ENCODE measurements at places on chromosomes 2 and 18. TPM values are rescaled to one million over a fixed set of nuclear protein-coding genes. Genes with fewer than 3 reads are reported as not detected.
A peak's percentile ranks its signal among the peaks of the same experiment; 100 is the strongest.

DNA sequence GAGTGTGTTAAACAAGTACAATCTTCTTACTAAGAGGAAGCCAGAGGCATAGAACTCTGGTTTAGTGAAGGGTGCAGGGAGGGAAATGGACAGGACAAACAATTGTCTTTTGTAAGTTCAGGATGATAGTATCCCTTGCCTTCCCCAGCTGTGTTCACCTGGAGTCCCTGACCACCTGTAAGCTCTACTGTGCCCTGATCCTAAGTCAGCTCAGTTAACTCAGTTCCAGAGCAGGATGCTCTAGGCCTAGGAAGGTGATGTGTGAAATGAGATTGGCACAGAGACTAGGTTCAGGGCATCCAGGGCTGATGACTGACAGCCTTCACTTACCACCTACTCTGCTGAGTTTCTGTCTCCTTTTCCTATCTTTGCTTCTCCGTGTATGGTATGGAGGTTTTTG is 333.0 kb downstream of the SUCLG1 start:
- H3K4me1 ChIP-seq = no peaks in the 10 kb centered on the region
- H3K27me3 ChIP-seq = no peaks in the 10 kb centered on the region
- H3K27ac ChIP-seq = no peak overlapping the region
- no peak for DNase-seq

- H3K27me3 ChIP-seq = no peaks in the 10 kb centered on the region
- no peak for DNase-seq
- H3K4me1 ChIP-seq = peaks cover 20% of the 10 kb centered on the region
- no peak overlapping the region for H3K27ac ChIP-seq
These were observed 64.2 kb downstream of the EMX1 start for GRCh38 chr2:72981536-72981935.

DNA sequence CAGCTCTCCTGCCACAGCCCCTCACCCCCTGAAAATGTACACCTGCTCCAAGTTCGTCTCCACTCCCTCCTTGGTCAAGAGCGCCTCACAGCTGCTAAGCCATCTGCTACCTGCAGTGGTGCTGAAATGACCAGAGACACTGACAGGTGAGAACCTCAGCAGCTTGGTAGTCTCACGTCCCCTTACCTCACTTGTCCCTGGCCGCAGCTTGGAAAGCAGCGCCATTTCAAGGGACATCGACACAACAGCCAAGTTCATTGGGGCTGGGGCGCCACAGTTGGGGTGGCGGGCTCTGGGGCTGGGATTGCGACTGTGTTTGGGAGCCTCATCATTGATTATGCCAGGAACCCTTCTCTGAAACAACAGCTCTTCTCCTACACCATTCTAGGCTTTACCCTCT is 47.5 kb downstream of the ANKRD44 start:
- peaks cover 50% of the 10 kb centered on the region for H3K4me1 ChIP-seq
- no peaks in the 10 kb centered on the region for H3K27me3 ChIP-seq
- DNase-seq = no peak
- H3K4me3 ChIP-seq = no peak overlapping the region

DNA sequence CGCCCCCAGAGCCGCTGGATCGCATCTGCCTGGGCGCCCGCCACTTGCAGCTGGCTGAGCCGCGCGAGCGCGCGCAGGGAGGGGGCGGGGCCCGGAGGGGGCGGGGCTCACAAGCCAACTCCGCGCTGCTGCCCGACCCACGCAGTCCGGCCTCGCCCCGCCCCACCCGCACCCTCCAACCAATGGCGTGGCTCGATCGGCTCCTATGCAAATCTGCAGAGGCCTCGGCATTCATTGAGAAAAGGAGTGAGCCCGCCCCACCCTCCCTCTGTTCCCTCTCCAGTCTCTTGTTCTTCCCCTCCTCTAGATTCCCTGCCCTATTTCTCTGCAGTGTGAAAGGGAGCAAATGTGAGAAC is at the start of gene ALK:
ALK (minus strand) TSS at position 27 of the 356 bp plus-strand sequence. CDS start 927 bp downstream, outside the sequence.
- H3K36me3 ChIP-seq = no peaks in the 10 kb centered on the region
- H3K27ac ChIP-seq = no peak within 1 kb of the TSS
- peaks cover 9% of the 10 kb centered on the region for H3K27me3 ChIP-seq
- DNase-seq = peak; percentile 87
- H3K4me1 ChIP-seq = peaks cover 22% of the 10 kb centered on the region

DNA sequence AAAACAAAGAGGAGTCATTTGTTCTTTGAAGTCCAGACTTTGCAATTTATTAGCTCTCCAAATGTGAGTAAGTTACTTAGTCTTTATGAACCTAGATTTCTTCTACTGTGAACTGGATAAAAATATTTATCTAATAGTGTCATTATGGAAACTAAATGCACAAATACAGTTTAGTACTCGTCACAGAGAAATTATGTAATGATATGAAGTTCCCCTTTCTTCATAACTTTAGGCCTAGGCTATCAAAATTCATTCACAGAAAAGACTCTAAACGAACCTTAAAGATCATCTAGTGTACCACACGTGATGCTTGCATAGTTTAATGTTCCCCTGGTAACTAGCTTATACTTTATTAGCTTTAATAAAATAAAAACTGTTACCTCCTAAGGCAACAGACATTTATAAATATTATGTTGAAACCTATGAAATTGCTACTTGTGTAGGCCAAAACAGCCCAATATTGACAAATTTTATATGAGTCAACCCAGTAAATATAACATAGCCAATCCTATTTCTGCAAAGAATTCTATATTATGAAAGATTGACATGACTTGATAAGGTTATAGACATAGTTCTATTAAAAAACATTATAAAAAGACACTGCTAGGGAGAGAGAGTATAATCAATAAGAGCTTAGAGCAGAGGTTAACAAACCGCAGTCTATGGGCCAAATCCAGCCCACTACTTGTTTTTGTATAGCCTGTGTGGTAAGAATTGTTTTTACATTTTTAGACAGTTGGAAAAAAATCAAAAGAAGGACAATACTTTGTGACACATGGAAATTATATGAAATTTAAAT is 44.9 kb upstream of the ITPRID2 start:
- H3K27me3 ChIP-seq = no peaks in the 10 kb centered on the region
- H3K4me3 ChIP-seq = no peak overlapping the region
- peak overlapping the region; percentile 17 for H3K27ac ChIP-seq
- no peak for DNase-seq

- H3K4me1 ChIP-seq = no peaks in the 10 kb centered on the region
- no peaks in the 10 kb centered on the region for H3K36me3 ChIP-seq
- DNase-seq = no peak
- H3K27ac ChIP-seq = no peak overlapping the region
These were observed 16.7 kb downstream of the LHCGR start for GRCh38 chr2:48738806-48739205.

DNA sequence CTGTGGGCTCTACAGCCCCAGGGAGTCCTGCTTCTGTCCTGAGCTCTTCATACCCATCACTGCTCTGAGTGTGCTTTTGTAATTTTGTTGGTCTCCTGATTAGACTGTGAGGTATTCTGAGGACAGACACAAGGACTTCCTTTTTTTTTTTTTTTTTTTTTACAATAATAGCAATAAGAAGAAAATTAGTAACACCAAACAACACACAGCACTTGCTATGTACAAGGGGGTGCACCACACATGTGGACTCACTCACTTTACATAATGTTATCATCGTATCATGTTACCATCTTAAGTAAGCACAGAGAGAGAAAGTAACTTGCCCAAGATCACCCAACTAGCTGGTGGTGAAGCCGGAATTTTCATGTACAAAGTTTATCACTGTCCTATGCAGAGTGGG is 34.6 kb downstream of the MBP start:
- H3K27me3 ChIP-seq = no peaks in the 10 kb centered on the region
- DNase-seq = no peak
- H3K36me3 ChIP-seq = no peaks in the 10 kb centered on the region
- peak overlapping the region; percentile 89 for H3K27ac ChIP-seq
- H3K4me3 ChIP-seq = no peak overlapping the region
- peaks cover 75% of the 10 kb centered on the region for H3K4me1 ChIP-seq

GRCh38 chr2:1601067-1601412 is 143.3 kb downstream of the PXDN start:
- no peak for DNase-seq
- peak overlapping the region; percentile 57 for H3K27ac ChIP-seq
- no peaks in the 10 kb centered on the region for H3K4me1 ChIP-seq
- no peaks in the 10 kb centered on the region for H3K36me3 ChIP-seq
- H3K27me3 ChIP-seq = no peaks in the 10 kb centered on the region

GRCh38 chr18:74356959-74357358 is 41.3 kb downstream of the C18orf63 start:
- H3K4me1 ChIP-seq = no peaks in the 10 kb centered on the region
- no peak for DNase-seq
- no peak overlapping the region for H3K4me3 ChIP-seq
- no peaks in the 10 kb centered on the region for H3K27me3 ChIP-seq

DNA sequence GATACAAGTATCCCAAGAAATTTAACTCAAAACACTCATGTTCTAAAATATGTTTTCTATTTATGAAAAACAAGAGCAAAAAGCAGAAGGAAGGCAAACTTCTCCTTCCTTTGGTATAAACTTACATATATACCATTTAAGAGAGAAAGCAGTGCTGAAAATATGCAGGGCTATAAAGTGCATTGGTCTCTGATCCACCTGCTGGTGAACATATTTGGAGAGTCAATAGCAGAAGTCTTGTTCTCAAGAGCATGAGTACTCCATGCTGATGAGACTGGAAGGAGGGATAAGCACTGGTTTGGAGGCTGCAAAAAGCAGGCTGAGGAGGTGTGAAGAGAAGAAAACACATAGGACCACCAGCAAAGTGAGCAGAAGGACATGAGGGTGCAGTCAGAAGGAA is 391.2 kb downstream of the STK39 start:
- no peak for DNase-seq
- H3K4me1 ChIP-seq = no peaks in the 10 kb centered on the region
- H3K4me3 ChIP-seq = no peak overlapping the region
- no peaks in the 10 kb centered on the region for H3K36me3 ChIP-seq
- no peaks in the 10 kb centered on the region for H3K27me3 ChIP-seq

DNA sequence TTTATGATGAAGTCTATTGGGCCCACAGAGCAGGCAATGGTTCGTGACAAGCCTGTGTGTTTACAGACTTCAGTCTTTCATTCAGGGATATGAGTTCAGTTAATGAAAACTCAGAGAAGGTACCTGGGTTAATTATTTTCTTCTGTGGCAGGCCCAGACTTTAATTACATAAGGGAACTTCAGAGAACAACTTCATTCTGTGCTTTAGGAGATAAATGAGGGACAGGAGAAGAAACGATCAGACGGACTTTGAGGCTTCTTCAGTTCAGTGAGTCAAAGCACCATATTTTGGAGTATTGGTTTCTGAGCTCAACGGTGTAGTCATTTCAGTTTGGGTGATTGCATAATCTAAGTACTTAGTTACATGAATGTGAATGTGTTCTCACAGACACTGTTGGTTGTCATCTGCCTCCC is 203.0 kb upstream of the KCNJ3 start:
- H3K27me3 ChIP-seq = no peaks in the 10 kb centered on the region
- no peak overlapping the region for H3K27ac ChIP-seq
- H3K4me1 ChIP-seq = no peaks in the 10 kb centered on the region
- H3K4me3 ChIP-seq = no peak overlapping the region

- H3K27me3 ChIP-seq = no peaks in the 10 kb centered on the region
- H3K27ac ChIP-seq = no peak overlapping the region
- no peak for DNase-seq
- H3K4me3 ChIP-seq = no peak overlapping the region
These were observed 75.9 kb downstream of the TMEM163 start for GRCh38 chr2:134642938-134643337.

- no peaks in the 10 kb centered on the region for H3K36me3 ChIP-seq
- no peak overlapping the region for H3K27ac ChIP-seq
- H3K4me1 ChIP-seq = no peaks in the 10 kb centered on the region
- DNase-seq = peak; percentile 16
- H3K27me3 ChIP-seq = no peaks in the 10 kb centered on the region
- no peak overlapping the region for H3K4me3 ChIP-seq
These were observed 435.5 kb upstream of the MMADHC start for GRCh38 chr2:150023044-150023443.

DNA sequence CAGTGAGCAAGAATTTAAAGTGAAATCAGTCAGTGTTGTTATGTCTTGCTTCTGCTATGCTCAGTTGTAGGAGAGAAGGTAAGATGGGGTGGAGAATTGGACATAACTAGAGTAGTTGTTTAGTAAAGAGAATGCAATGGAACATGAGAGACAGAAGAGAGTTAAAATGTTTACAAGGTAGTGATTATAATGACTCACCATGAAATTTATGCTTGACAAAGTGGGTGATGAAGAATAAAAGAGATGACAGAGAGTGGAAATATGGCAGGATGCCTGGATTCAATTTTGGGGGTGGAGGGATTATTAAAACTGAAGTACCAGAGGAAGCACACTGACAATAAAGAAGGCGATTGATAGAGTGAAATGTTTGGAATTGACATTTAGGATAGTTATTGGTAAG is 10.6 kb downstream of the SCG2 start:
- H3K27me3 ChIP-seq = no peaks in the 10 kb centered on the region
- no peak for DNase-seq
- no peak overlapping the region for H3K4me3 ChIP-seq
- H3K27ac ChIP-seq = no peak overlapping the region
- H3K4me1 ChIP-seq = no peaks in the 10 kb centered on the region

DNA sequence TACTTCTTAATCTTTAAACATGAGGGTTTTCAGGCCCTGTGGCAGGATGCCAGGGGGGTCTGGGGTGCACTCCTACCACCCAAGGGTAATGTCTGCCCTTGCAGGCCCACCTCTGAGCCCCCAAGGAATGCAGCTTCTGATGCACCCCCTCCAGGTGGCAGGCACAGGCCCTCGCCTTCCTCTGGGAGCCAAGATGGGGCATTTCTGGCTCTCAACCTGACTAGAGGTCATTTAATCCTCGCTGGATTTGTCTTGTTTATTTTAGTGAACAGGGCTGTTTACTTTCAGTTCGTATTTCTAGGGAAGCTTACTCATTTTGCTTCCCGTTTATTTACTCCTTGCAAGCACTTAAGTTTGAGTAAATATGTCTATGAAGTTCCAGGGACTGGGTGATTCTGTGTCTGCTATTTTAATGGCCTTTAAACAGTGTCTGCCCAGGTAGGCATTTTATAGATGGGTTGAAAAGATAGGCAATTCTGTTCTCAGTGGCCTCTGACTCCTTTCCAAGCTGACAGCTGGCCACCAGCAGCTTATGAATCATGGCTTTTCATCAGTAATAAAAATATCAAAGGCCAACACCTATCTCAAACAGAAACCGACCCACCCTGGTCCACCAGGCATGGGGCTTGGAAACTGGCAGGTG is 11.1 kb upstream of the DNPEP start:
- no peaks in the 10 kb centered on the region for H3K27me3 ChIP-seq
- no peak for DNase-seq
- H3K36me3 ChIP-seq = no peaks in the 10 kb centered on the region
- peak overlapping the region; percentile 54 for H3K27ac ChIP-seq
- no peak overlapping the region for H3K4me3 ChIP-seq

GRCh38 chr2:102790091-102790455 is 28.2 kb downstream of the TMEM182 start:
- no peak overlapping the region for H3K4me3 ChIP-seq
- H3K27ac ChIP-seq = no peak overlapping the region
- H3K36me3 ChIP-seq = peaks cover 1% of the 10 kb centered on the region

GRCh38 chr18:21958707-21959450 is 210.5 kb upstream of the GATA6 start:
- DNase-seq = peak; percentile 34
- no peak overlapping the region for H3K4me3 ChIP-seq
- H3K4me1 ChIP-seq = no peaks in the 10 kb centered on the region
- no peaks in the 10 kb centered on the region for H3K36me3 ChIP-seq
- H3K27me3 ChIP-seq = no peaks in the 10 kb centered on the region
- peak overlapping the region; percentile 82 for H3K27ac ChIP-seq

Gene ALPG
- total RNA-seq = not detected

Gene GREB1
- 13.9 TPM for total RNA-seq

Gene METTL21A
- total RNA-seq = 13.0 TPM

Gene MPP4
- total RNA-seq = not detected

Gene CARF
- total RNA-seq = 30.9 TPM

Gene PXDN
- 42.0 TPM for total RNA-seq

Gene RNF152
- total RNA-seq = 56.9 TPM
